Thoracic aorta (tissue), 2 donors: ENCODE measurements at places on chromosomes 3 and 15. TPM values are rescaled to one million over a fixed set of nuclear protein-coding genes. Genes with fewer than 3 reads are reported as not detected.

The SPESP1 gene
- total RNA-seq: 2.7 TPM

DNA sequence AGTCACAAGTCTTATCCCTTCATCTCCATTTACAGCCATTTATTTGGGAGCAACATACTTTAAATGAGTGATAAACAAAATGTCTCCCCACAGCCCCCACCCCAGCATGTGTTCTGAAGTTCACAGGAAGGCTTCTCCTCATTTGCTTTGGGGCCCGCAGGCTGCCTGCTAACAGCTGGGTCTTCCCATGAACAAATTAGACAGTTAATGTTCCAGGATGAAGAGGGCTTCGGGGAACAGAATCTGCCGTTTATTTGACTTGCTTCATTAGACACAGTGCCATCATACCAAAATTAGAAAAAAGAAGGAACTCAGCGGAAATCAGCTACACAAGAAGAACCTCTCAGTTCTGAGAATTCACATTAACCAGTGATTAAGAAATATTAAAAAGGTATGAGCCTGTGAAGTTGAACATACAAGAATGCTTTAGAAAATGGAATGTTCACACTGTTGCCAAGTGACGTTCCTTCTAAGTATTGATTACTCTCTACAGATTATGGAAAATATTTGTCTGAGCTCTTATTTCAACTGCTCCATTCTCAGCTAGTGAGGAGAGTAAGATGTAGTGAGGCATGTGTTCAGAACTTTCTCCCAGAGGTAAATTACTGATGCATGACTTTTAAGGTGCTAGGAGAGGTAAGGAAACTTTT, 107.5 kb upstream of the THBS1 start:
- no peak for DNase-seq

DNA sequence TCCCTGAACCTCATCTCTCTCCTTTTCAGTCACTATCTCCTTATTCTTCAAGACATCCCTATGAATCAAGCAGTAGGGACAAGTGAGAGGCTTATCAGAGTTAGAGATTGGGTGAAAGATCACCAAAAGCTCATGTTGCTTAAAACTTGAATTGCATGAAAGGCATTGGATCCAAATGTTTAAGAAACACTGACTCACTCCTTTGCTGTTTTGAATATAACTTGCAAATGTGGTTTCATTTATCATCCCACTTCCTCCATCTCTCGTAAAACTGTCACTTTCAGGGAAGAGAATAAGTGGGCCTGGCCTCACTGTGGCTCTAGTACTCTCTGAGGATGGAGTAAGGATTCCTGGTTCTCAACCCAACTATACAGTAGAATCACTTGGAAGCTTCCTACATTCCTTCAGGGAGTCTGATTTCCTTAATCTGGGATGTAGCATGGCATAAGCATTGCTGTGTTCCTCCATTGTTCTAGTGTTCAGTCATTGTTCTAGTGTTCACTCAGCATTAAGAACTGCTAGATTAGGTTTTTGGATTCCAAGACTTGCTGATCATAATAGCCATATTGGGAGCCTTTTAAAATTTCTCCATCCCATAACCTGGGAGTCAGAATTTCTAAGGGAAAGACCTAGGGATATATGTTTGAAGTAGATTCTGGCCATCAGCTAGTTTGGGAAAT, 171.8 kb downstream of the TMEM108 start:
- DNase-seq: no peak

The PTX3 gene
- 5.0 TPM for total RNA-seq

GRCh38 chr3:134040066-134040465, 10.3 kb upstream of the SLCO2A1 start:
- no peak for DNase-seq

The GP9 gene
- total RNA-seq: not detected

DNA sequence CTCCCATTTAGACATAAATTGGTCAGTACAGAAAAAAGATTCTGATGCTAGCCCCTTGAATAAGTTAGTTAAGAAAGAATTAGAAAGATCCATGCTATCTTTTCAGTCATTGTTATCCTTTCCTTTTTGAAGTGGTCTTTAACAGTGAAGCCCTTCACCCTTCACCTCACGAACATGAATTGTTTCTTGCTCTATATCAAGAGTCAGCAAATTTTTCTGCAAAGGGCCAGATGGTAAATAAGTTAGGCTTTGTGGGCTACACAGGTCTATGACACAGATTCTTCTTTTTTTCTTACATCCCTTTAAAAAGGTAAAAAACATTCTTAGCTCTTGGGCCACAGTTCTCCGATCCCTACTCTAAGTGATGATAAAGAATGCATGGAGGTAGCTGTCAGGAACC, 74.9 kb downstream of the DMXL2 start:
- DNase-seq: no peak

DNA sequence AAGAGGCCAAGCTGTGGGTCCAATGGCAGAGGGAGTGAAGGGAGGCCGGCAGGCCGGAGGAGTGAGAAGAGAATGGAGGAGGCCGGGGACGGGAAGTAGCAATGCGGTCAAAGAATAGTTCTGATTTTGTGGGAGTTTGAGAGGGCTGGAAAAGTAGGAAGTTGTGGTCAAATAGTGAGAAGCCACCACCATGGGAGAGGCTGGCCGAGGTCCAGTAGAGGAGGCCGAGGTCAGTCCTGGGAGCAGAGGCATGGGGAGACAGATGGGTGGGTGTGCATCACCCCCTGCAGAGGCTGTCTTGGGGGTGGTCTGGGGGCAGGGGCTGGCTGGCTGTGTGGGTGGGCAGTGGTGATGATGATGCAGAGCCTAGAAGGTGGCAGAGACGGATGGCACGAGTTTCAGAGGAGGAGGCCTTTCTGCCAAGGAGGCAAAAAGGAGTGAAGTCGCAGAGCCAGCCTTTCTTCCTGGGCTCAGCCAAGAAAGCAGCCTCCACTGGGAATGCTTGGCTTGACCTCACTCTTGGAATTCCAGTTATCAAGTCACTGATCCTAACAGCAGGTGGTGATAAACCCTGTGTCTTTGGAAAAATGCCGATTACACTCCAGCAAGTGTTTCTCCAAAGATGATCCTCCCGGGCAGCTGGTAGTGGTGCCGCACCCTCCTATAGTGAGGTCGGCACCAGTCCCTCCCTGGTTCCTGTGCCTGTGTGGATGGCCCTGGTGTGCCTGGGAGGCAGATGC, 57.3 kb downstream of the ARNT2 start:
- DNase-seq: no peak

GRCh38 chr3:183564046-183564445, 8.5 kb upstream of the KLHL6 start:
- DNase-seq: no peak

GRCh38 chr3:109532257-109533216, 195.2 kb upstream of the DPPA4 start:
- no peak for DNase-seq

DNA sequence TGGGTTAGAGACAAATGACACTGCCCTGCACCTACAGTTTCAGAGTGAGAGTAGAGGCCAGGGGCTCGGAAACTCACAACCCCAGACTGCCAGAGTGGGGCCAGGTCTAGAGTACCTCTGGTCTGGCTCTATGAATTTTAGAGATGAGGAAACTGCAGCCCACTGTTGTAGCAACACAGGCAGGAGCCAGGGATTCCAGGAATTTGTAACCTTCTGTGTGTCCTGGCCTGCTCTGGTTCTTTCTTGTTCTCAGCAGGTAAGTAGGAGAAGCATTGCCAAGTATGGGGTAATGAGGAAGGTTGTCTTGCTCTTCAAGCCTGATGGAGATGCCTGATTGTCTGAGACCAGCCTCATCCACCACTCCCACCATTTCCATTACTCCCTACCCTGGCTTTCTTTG, 221.8 kb downstream of the UACA start:
- no peak for DNase-seq

The SPTBN5 gene
- total RNA-seq: 1.3 TPM

The RBP2 gene
- total RNA-seq: not detected

The ALS2CL gene
- total RNA-seq: 41.7 TPM

DNA sequence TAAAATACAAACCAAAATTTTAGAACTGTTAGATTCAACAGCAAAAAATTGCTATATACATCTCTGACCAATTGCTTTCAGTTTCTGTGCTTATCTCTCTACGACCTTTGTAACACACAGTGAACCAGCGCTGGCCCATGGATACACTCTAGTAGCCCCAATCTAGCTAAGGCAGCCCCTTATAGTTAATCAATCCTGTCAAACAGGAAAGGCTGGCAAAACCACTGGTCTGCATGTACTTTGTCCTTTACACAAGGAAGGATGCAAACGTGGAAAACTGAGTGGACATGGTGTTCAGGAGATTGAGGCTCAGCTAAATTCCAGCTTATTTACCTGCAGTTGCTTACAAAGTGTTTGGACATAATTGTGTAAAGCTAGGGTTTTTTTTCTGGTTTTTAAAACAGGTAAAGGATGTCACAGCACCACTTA, 25.9 kb downstream of the ADGRG7 start:
- DNase-seq: no peak

The CCR8 gene
- not detected for total RNA-seq

GRCh38 chr15:81001152-81002008, 657 bp downstream of the TLNRD1 start:
- DNase-seq: no peak

GRCh38 chr3:142577696-142578328, 721 bp downstream of the ATR start:
- no peak for DNase-seq

- DNase-seq: no peak
These were observed 276.7 kb downstream of the CHL1 start for GRCh38 chr3:473033-473800.

The CACNA2D2 gene
- total RNA-seq: 4.2 TPM

DNA sequence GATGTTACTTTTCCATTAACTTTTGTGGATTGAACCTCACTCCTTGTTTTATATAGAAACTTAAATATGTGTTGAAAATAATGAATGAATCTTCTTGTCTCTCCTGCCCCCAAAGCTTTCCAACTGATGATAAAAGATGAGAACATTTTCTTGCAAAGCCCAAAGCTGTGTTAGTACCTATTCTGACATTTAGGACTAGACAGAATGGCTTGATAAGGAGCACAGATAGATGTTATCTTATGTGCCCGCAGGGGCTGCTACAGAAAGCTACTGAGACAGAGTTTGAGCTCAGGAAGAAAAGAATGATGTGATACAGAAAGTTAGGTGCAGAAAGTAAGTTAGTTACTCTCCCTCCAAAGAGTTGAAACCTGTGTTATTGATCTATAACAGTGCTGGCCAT, 109.4 kb upstream of the ATP11B start:
- DNase-seq: no peak

The TGM4 gene
- not detected for total RNA-seq

DNA sequence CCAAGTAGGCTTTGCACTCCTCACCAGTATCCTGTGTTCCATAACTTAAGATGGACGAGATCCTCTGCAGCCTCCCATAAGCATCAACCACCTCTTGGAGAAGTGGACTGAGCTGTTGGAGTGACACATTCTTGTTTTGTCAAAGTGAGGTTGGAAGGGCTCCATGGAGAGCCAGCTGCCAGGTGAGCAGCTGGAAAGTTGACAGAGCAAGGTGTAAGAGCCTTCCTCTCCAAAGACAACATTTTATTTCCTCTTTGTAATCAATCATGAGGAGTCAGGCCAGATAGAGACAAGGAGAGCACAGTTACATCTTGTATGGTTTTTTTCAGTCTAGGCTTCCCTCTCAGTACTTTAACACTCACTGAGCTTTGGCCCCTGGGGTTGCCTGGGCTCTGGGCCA, 5.1 kb downstream of the ABI3BP start:
- DNase-seq: no peak

The FBXW12 gene
- total RNA-seq: not detected

The MUC4 gene
- not detected for total RNA-seq

DNA sequence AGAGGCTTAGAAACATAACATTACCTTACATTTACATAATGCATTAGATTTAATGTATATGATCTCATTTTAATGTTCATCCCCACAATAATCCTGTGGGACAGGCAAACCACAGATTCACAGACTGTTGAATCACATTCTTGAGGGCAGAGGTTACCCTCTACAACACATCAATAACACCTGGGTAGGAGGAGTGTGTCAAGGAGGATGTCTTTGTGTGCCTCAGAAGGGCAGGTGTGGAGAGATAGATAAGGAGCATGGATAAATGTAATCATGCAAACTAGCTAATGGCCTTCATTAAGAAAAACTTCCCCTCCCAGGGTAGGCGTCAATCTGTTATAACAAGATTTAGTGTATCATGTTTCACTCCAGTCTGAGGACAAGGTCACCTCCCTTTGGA, 12.9 kb upstream of the MB21D2 start:
- no peak for DNase-seq

The TMEM108 gene
- 0.41 TPM for total RNA-seq

The ITIH3 gene
- total RNA-seq: 2.6 TPM

- no peak for DNase-seq
These were observed 922 bp downstream of the RAB11A start for GRCh38 chr15:65869954-65870871.

The CPNE4 gene
- 0.54 TPM for total RNA-seq

- no peak for DNase-seq
These were observed 53.2 kb upstream of the HEG1 start for GRCh38 chr3:125108833-125109535.

- no peak for DNase-seq
These were observed 40.2 kb upstream of the UBE2E2 start for GRCh38 chr3:23162934-23163333.

DNA sequence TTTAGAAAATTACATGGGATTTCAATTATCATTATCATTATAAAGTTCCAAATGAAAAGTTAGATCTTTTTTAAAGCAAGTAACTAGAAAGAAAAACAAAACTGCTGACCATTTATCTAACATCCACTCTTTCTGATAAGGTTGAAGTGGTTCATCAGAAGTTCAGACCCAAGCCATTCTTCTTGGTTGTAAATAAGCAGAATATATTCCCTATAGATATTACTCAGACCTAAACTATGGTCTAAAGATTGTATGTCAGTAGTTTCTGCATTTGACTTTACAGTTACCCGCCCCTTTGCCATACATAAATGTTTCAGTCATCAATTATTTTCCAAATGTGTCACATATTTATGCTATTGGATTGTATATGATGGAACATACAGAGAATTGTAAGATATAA, 136.7 kb downstream of the PLOD2 start:
- no peak for DNase-seq

DNA sequence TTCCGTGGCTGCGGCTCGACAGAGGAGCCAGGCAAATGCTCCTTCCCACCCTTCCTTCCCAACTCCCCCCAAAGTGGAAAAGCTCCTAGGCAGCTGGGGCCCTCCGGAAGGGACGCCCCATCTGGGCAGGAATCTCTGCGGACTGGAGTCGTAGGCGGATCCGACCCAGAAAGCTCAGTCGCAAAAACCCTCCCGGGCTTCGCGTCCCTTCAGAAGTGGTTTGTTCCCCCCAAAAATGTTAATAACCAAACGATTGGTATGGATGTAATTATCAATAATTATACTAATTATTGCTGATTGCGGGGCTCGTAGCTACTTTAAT, 3.8 kb downstream of the RNU6-1 start:
- no peak for DNase-seq

GRCh38 chr15:90058775-90059174, 43.5 kb downstream of the IDH2 start:
- DNase-seq: no peak

DNA sequence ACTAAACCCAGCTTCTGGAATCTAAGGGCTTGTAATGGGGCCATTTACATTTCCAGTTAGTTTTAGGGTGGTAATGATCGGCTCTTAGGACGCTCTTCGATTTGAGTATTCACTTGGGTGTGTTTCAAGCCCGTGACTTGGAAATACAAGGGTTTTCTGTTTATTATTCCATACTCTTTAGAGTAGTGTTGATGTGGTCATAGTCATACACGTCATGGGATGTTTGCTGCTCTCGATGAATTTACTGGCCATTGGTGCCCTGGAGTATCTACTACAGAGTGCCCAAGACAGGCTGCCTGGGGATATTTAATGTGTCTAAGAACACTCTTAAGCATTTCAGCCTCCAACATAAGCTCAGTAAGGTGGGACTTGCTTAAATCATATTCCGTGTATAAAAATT, 64.1 kb downstream of the PTPRG start:
- DNase-seq: no peak

The CELSR3 gene
- 1.3 TPM for total RNA-seq
